ENCODE measurements at places on chromosomes 6 and 20.

- DNase-seq = no peak
These were observed 116.5 kb downstream of the SYNDIG1 start for GRCh38 chr20:24585796-24586522.

GRCh38 chr6:125754566-125754965 lies 5.1 kb downstream of the HEY2 start:
- no peak for DNase-seq

- DNase-seq = no peak
These were observed 34.7 kb upstream of the SLCO4A1 start for GRCh38 chr20:62607366-62608217.

DNA sequence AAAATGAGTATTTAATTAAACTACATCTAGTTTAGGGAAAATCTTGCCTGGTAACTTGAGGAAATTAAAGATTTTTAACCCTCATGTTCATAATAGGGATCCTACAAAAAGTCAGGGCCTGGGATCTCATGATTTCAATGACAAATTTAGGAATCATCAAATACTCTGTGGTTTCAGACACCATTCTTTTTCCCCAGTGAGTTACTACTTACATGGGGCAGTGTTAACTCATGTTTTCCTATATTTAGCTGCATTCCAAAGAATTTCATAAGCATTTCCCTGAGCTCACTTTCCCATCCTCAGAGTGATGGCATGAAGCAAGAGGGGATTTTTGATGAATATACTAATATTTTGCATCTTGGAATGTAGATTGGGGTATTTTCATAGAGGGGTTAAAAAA lies 321.7 kb downstream of the CENPW start:
- peak; percentile 88 for DNase-seq

DNA sequence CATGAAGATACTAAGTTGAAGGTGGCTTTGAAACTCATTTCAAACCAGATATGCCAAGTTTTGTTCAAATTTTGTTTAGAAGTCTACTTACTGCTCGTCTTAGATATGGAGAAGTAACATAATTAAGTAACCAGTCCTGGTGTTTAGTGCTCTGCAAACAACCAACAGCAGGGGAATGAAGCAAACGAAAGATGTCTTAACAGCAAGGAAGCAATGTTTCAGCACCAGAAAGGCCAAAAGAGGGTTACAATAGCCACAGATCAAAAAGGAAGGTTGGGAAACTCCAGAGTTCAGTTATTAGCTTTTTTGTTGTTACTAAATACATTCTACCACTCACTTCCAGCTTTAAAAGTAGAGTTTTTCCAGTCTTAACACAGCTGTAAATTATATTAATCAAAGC lies 45.1 kb downstream of the LHFPL5 start:
- DNase-seq = no peak

DNA sequence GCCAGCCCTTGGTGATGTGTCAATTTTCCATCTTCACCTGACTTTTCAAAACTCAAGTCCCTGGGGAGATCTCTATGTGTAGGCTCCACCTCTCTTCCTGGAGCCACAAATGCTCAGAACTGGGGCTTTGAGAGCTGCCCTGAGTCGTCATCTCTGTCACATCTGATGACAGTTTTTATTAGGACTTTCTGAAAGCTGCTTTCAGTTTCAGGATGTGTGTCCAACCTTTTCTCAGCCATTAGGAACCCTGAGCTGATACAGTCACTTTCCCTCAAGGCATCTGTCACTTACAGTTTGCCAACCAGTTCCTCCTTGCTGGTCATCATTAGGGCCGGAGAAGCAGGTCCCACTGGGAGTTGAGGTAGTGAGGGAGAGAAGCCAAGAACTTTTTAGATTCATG lies 365.9 kb upstream of the CHD6 start:
- no peak for DNase-seq

GRCh38 chr20:35773154-35773751 lies 1.4 kb downstream of the PHF20 start:
- DNase-seq = peak; percentile 40

- DNase-seq = no peak
These were observed 122.5 kb downstream of the MTHFD1L start for GRCh38 chr6:150987855-150988464.

DNA sequence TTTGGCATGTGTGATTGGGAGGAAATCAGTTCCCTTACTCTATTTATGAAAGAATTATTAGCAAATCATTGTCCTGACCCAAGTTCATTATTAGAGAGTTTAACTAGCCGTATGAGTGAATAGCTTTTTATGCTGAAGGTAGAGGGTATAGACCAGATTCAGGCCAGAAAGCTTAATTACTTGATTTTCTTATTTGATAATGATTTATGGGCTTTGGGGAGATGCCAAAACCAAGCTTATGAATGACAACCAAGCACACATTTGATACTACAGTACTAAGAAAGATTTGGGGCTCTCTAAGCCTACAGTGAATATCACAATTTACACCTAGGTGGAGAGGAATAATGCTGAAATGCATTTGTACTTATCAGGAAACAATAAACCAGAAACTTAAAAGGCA lies 193.2 kb downstream of the ARHGAP18 start:
- no peak for DNase-seq

DNA sequence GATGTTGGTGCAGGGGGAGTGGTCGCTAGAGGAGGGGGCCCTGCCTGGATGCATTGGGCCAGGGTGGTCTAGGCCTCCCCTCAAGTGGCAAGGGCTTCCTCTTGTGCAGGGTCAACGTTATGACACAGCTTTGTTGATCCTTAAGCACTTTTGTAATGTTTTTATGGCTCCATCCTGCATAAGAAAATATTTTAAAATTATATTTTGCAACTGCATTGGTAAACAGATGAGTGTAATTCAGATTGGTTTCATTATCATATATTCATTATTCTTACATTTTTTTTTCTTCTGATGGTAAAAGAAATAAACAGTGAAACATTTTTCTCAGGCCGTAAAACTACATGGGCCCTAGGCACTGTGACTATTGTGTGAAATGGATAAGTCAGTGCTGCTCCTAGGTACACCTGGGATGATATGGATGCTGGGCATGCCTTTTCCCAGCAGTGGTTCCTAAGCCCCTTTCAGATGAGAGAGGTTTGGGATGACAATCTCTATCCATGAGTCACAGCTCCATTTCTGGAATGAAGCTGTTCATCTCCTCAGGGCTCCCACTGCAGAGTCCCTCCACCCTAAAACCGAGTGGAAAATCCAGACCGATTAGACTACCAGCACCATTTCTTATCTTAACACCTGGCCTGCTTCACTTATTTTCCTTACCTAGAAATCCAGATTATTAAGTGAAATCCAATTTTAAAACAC lies 5.8 kb upstream of the SIM1 start:
- no peak for DNase-seq

DNA sequence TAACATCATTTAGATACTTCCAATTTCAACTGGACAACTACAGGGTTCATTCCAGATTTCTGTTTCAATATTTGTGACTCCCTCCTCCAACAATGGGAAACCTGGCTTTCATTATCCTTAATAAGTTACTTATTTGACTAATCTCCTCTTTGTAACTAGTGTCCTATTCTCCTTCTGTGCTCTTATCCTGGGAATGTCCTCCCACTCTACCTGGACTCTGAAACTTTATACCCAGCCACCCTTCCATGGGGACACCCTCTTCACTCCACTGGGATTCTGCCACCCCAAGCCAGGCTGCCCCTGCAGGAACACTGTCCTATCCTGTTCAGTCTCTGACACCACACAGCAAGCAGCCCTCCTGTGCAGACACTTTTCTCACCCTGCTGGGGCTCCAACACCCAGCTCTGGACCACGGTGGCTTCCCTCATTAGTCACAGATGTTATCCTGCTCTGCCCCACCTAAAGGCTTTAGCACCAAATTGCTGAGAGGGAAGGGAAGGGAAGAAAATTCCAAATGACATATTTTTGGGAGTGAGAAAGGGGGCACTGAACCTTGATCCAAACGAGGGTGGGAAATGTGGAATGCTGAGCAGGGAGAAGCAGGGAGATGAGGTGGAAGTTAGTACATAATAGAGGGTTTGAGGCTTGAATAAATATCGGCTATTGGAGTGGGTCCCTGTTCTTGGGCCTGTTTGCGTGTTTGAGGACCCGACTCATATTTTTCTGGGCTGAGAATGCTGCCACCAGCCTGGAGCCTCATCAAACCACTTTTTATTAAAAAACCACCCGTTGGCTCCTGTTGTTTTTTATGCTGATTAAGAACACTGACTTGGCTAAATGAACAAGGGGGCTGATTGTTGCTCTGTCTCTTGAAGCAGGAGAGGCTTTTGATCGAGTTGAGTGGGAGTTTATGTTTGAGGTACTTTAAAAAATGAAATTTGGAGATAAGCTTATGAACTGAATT lies 54.0 kb upstream of the AKIRIN2 start:
- peak; percentile 65 for DNase-seq

GRCh38 chr20:56438284-56438683 lies 26.2 kb downstream of the CASS4 start:
- no peak for DNase-seq

- DNase-seq = peak; percentile 55
These were observed 258.2 kb upstream of the NT5E start for GRCh38 chr6:85191656-85192055.

DNA sequence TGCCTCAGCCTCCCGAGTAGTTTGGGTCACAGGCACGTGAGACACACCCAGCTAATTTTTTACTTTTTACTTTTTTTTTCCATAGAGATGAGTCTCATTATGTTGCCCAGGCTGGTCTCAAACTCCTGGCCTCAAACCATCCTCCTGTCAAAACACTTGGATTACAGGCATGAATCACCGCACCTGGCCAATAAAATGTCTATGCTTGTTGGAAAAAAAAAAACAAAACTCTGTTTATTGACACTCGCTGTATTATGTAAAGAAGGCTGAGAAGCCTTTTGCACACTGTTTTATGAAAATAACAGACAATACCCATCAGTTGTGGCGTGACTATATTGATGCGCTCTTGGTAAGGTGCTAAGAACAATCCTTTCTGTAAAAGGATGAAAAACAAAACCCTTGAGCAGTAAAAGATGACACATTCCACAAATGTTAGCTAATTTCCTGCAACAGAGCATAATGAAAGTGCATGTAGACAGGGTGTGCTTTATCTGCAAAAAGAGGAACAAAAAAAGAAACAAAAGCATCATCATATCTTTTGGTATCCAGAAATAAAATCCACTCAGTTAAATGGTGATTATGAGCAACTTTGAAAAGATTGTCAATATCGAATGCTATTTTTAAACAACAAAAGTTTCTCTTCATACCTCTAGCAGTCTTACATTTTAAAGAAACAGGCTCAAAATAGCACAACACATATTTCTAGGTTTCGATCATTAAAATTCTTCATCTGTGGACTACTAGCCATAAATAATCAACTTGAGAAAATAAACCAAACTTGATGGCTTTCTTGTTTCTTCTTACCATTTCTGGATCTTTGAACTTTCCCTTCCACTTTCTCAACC lies 108.3 kb upstream of the PHACTR1 start:
- peak; percentile 39 for DNase-seq

GRCh38 chr6:33571637-33572316 lies 8.3 kb downstream of the BAK1 start:
- DNase-seq = no peak

DNA sequence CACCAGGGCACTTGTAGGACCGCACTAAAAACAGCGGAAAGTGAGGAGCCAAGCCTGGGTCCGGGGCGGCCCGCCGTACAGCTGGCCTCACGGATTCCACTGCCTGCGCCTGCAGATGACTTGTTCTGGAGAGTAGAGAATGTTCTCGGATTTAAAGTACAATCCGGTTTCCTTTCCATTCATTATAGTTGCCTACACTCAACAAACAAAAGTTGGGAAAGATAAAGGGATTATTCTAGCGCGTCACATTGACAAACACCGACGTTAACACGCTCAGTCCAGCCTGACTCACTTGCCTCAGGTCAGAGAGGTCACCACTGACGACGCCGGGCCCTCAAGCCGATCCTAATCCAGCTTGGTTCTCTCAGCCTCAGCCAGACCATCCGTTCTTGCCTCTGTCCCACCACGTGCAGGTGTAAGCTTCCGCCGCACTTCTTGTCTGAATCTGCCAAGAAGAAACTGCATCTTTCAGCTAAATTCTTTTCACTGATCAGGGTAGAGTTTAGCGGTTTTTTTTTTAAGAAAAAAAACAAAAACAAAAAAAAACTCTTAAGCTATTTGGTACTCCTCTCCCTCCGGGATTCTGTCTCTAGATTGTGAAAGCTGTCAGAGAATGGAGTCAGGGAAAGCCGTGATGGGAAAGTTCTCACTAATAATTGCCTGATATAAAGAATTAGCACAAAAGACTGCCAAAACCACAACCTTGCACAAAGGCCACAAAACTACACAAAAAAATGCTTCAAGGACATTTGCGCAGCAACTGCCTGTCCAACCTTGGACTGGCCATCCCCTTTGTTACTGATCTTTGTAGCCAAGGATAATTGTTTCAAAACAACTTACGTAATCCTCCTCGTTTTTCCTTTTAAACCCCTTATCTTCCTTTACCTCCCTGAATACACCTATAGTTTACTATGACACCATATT lies 1.1 kb upstream of the PHF10 start:
- DNase-seq = peak; percentile 70

- DNase-seq = no peak
These were observed 76.3 kb upstream of the SGK1 start for GRCh38 chr6:134394208-134394607.

DNA sequence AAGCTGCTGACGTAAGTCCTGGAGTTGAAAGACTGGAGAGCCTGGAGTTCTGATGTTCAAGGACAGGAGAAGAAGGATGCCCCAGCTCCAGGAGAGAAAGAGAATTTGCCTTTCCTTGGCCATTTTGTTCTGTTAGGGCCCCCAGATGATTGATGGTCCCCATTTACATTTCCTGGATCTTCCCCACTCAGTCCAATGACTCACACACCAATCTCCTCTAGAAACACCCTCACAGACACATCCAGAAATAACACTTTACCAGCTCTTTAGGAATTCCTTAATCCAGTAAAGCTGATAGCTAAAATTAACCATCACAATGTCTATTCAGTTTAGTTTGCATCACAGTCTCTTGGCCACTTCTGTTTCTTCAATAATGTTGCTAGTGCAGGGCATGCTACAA lies 260.2 kb upstream of the IRAK1BP1 start:
- DNase-seq = peak; percentile 76

GRCh38 chr20:18191306-18191705 lies 53.6 kb downstream of the KAT14 start:
- no peak for DNase-seq

DNA sequence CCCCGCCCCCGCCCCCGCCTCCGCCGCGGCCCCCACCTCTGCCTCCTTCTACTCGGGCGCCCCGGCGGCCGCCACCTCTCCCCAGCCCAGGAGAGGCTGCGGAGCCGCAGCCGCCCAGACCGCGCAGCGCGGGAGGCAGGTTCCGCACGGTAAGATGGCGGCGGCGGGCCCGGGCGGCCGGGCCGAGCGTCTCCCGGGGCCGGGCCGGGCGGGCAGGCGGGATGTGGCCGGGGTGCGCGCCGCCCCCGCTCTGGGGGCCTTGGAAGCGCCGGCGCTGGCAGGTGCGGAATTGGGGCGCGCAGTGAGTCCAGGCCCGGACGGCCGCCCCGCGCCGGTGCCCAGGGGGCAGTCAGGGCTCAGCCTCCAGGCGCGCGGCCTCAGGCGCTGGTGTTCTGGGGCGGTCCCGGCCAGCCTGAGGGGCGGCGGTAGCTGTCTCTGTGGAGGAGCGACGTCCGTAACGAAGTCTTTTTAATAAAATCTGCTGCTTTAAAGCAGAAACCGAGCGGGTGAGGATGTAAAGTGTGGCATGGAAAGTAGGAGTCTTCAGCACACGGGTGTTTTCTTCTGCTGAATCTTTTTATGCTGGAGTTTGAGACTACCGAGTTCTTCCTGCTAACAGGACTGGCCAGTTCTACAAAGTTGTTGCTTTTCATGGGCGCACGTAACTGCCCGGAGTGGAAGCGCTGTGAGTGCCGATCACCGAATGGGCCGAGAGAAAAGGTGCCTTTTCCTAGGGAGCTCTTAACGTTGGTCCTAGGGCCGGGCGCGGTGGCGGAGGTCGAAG lies at the start of gene GID8:
Gene GID8 (plus strand): TSS at position 43 of the 784 bp plus-strand sequence. CDS start 3,356 bp downstream, outside the sequence.
- DNase-seq = peak; percentile 48
